Activated CD8-positive, alpha-beta memory T cell treated with anti-CD3 and anti-CD28 coated beads, Interleukin-2, amount 10 ng/mL, durations not matched to agents 7 days and 5 days (primary cell): ENCODE measurements at places on chromosomes 3 and 15. TPM values are rescaled to one million over a fixed set of nuclear protein-coding genes. Genes with fewer than 3 reads are reported as not detected.

DNA sequence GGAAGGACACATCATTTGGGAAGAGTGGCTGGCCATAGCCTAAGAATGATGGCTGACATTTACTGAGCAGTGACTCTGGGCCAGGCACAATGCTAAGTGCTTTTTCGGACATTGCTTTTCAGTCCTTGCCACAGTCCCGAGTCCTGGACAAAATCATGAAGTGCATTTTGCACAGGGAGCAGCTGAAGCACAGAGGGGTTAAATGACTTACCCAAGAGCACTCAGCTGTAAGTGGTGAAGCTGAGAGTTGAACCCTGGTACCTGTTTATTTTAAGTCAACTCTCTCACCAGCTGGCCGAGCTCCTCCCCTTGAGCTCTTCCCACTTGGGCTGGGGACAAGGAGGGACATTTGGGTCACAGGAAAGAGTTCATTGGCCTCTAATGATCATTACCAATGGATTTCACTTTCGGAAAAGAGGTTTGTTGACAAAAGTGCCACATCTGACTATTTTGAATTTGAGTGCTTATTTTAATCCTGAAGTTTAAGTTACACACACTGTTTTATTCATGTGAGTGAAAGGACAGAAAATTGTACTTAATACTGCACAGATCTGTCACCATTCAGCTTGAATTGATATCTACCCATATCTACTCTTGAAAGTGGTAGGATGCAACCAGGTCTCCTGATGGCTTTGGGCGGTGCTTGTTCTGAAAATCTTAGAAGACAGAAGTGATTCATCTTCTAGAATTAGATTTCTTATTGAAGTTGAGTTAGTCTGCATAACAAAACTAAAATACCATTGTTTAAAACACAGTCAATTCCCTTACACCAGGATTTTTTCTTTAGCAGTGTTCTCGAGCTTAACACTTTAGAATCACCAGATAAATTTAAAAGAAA, 368.7 kb upstream of the PROK2 start:
- no peak overlapping the region for H3K27ac ChIP-seq
- no peaks in the 10 kb centered on the region for H3K4me1 ChIP-seq
- H3K36me3 ChIP-seq, result no peaks in the 10 kb centered on the region
- no peaks in the 10 kb centered on the region for H3K27me3 ChIP-seq

DNA sequence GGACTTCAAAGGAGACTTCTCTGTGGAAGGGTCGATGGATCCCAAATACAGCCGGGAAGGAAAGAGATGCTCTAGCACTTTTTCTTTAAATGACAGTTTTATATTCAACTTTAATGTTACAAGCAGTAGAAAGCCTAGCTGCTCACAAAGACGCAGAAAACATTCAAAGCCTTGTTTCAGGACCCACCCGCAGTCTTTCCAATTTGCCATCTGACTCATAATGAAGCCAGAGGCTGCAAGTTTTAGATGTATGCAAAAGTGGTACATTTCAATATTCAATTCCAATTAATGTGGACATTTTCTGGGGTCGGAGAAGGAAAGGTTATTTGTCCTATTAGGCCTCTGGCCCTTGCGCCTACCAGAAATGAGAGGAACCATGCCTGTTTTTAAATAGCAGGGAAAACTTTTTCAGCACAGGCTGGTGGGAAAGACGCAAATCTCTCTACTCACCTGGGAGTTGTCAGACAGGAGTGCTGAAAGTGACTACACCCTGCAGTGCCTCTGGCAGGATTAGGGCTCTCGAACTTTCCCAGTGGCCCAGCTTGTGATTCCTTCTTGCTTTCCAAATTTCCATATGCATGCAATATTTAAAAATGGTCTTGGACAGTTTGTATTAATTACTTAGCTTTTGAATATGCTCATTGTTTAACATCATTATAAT, 117.4 kb upstream of the MBNL1 start:
- H3K27ac ChIP-seq, result no peak overlapping the region
- no peak overlapping the region for H3K4me3 ChIP-seq
- peaks cover 2% of the 10 kb centered on the region for H3K36me3 ChIP-seq
- DNase-seq, result no peak
- H3K27me3 ChIP-seq, result peaks cover 3% of the 10 kb centered on the region

GRCh38 chr3:25540273-25540672, 112.2 kb downstream of the RARB start:
- no peak for DNase-seq
- H3K36me3 ChIP-seq, result no peaks in the 10 kb centered on the region

DNA sequence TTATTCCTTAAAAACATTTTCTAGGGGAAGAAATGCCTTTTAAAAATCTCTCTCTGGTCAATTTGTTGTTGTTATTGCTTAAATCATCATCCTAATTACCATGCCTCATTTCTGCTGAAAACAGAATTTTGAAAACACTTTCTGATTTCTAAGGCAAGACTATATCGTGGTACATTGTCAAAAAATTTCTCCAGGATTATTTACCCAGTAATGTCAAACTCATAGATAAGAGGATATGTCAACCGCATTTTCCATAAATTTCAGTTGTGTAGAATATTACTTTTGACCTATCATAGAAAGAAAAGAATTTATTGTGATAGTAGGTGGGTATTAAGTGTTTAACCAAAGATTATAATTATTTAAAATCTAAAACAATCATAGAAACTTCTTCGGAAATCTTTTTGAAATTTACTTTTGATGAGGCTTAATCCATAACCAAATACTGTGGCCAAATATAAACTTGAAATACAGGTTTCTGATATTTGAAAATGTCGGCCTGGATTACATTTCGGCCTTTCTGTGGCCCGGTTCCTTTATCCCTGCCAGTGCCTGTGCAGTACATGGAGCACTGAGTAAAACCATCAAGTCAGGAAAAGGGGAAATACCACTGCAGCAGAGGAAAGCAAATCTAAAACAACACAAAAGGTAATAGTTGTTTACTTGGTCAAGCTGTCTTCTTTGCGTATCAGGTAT, 173.4 kb downstream of the MYRIP start:
- H3K27ac ChIP-seq, result no peak overlapping the region
- no peak overlapping the region for H3K4me3 ChIP-seq
- no peaks in the 10 kb centered on the region for H3K36me3 ChIP-seq
- no peaks in the 10 kb centered on the region for H3K4me1 ChIP-seq
- H3K27me3 ChIP-seq, result no peaks in the 10 kb centered on the region

The TRAT1 gene
- total RNA-seq, result 62.4 TPM
